NCI-H1105 (cell line): ENCODE measurements at places on chromosomes 7 and 10.

- DNase-seq: no peak
These were observed 123.7 kb upstream of the ADAM12 start for GRCh38 chr10:126511917-126512479.

DNA sequence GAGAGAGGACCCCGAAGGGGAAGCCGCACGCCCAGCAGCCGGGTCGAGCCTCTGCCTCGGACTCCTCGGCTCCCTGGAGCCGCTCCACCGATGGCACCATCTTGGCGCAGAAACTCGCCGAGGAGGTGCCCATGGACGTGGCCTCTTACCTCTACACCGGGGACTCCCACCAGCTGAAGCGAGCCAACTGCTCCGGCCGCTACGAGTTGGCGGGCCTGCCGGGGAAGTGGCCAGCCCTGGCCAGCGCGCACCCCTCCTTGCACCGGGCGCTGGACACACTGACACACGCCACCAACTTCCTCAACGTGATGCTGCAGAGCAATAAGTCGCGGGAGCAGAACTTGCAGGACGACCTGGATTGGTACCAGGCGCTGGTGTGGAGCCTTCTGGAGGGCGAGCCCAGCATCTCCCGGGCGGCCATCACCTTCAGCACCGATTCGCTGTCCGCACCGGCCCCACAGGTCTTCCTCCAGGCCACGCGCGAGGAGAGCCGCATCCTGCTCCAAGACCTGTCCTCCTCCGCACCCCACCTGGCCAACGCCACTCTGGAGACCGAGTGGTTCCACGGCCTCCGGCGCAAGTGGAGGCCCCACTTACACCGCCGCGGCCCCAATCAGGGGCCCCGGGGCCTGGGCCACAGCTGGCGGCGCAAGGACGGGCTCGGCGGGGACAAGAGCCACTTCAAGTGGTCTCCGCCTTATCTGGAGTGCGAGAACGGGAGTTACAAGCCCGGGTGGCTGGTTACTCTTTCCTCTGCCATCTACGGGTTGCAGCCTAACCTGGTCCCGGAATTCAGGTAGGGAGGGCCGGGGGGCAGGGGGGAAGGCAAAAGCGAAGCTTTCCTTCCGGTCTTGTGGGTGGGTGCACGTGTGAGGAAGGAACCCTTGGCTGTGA, 973 bp downstream of the GPR158 start:
- peak; percentile 8 for DNase-seq

DNA sequence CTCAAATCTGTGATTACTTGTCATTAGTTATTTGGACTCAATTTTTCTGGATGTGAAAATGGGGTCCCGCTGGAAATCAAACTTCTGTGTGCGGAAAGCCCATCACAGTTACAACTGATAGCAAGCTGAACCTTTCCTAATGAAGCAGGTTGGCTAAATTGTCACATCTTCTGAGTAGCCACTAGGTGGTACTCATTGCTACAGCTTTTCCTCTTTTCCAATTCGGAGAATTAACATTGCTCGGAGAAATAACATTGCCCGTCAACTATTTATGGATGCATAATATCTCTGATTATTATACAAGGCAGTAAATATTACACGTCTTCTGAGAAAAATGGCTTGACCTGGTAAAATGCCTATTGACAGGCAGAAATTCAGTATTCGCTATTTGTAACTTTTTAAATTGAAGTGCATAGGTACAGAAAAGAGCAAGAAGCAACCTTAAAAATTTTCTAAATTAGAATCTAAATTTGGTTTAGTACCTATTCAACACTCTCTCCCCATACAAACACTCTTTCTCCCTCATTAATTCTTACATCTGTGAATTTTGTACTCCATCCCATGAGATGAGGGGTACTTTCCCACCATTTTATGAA, 17.3 kb upstream of the BLOC1S2 start:
- DNase-seq: peak; percentile 5

DNA sequence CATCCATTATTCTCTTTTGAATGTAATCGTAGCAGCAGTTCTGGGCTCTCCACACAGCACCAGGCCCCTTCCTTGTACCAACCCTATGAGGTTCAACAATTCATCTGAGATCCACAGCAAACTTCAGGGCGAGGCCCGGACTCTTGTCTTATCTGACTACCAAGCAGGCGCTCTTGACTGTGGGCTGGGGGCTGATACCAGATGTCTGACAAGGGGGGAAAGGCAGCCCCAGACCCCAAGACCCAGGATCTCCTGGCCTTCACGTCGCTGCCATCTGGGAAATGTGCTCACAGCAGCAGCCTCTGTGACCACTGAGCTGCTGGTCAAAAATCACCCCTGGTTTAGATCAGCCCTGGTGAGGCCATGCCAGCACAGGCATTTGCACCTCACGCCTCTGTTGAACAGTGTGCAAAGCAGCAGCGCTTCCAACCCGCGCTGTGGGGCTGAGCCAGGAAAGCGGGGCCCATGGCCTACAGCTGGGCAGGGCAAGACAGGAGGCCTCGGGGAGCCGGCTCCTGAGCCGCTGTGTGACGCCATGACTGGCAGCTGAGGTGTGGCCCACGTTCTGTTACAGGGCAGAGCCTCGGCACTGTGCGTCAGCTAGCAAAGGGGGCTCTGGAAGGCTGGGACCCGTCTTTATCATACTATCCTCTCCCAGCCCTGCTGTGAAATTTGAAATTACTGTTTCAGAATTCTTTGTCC, 143.9 kb downstream of the PAXIP1 start:
- DNase-seq: no peak

DNA sequence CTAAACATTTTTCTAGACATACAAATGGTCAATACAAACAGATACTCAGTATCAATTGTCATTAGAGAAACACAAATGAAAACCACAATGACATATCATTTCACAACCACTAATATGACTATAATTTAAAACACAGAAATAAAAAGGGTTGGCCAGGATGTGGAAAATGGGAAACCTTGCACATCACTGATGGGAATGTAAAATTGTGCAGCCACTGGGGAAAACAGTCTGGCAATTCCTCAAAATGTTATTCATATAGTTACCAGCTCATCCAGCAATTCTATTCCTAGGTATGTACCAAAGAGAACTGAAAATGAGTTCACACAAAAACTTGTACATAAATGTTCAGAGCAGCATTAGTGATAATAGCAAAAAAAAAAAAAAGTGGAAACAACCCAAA, 106.1 kb upstream of the LRRTM3 start:
- DNase-seq: no peak

- no peak for DNase-seq
These were observed 441.9 kb upstream of the NPVF start for GRCh38 chr7:25669961-25670841.

- DNase-seq: no peak
These were observed 3.1 kb downstream of the CYP17A1 start for GRCh38 chr10:102834143-102834542.

DNA sequence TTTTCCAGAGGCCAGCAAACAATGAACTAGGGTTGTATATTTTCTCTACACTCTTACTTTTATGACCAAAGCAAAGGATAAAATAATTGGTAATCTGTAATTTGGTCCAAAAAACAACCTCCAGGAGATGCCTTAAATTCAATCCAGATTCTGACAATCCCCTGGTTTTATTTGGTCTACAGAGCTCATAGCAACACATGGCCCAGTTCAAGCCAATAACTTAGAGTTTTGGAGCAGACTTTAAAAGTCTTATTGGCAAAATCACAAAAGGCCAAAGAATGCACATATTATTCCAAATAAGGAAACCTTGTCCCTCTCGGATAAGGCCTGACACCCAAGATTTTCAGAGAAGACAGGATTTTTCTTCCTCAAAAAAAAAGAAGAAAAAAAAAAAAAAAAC, 51.9 kb downstream of the SORBS1 start:
- no peak for DNase-seq

- DNase-seq: no peak
These were observed 78.5 kb downstream of the HGF start for GRCh38 chr7:81691199-81691821.

GRCh38 chr10:131651674-131652437, 249.0 kb upstream of the PPP2R2D start:
- DNase-seq: no peak

GRCh38 chr10:48634984-48635557, 30.2 kb upstream of the ARHGAP22 start:
- no peak for DNase-seq

- no peak for DNase-seq
These were observed 79.6 kb downstream of the ZNRF2 start for GRCh38 chr7:30363778-30364563.

GRCh38 chr7:27134392-27134791, 3.8 kb upstream of the HOXA4 start:
- no peak for DNase-seq
